Stimulated activated CD4-positive, alpha-beta T cell treated with anti-CD3 and anti-CD28 coated beads, Interleukin-4, amount 100 ng/mL, for 48 hours (primary cell): ENCODE measurements at places on chromosomes 13 and 19.

- DNase-seq, result no peak
Measured at GRCh38 chr13:88979465-88980175, 1308.4 kb downstream of the SLITRK5 start.

DNA sequence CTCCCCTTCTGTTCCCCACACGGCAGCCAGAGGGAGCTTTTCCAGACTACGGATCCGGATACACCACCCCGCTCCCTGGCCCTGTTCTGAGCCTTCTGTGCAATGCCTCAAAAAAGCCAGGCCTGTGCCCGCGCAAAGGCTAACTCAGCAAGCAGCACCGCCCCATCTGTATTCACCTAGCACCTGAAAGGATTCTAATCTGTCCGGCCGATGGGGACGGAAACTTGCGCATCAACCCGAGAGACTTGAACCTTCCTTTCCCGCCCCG lies 589 bp downstream of the ZBTB45 start:
- peak; percentile 31 for DNase-seq

GRCh38 chr19:53037101-53038097 lies 7.1 kb upstream of the ERVV-2 start:
- no peak for DNase-seq

DNA sequence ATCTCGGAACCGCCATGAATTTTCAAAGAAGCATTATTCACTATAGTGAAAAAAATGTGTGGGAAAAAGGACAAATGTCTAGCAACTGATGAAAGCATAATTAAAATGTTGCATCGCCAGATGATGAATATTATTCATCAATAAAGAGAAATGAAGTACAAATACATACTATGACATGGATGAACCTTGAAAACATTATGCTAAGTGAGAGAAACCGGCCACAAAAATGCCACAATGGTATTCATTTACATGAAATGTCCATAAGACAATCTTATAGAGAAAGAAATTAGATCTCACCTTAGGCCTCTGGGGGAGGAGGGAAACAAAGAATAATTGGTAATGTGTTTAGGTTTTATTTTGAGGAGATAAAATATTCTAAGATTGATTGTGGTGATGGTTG lies 645.0 kb downstream of the EFNB2 start:
- no peak for DNase-seq

DNA sequence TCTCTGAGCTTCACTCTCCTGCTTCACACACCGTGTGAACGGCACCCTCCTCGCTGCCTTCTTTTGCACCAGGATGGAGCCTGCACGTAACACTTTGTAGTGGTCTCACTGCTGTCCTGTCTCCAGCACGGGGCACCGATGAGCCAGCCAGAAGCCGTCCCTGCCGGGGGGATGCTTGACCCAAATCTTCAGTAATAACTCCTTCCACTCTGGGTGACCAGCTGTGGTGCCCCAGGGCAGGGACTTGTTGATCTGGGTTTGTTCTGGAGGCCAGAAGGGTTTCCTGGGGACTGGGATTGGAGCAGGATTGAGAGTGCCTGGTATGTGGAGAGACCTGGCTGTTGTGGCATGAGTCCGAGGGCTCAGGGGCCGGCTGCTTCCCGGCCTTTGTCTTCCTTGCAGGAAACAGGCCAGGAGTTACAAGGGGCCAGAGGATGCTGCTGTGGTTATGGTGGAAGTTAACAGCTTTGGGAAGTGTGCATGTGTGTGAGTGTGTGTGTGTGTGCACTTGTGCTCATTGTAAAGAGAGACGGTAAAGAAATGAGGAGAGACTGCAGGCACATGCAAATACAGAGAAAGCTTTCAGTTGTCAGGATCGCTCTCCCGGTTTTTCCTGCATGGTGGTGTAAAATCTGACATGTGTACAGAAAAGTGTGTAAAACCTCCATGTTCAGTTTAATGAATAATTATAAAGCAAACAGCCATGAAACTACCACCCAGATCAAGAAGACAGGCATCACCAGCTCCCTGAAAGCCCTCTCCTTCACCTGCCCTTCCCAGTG lies 18.9 kb downstream of the PAK4 start:
- no peak for DNase-seq

- DNase-seq, result peak; percentile 51
Measured at GRCh38 chr19:9847087-9847671, 12.1 kb downstream of the PIN1 start.

GRCh38 chr13:50711131-50711815 lies 132.2 kb downstream of the DLEU7 start:
- no peak for DNase-seq

DNA sequence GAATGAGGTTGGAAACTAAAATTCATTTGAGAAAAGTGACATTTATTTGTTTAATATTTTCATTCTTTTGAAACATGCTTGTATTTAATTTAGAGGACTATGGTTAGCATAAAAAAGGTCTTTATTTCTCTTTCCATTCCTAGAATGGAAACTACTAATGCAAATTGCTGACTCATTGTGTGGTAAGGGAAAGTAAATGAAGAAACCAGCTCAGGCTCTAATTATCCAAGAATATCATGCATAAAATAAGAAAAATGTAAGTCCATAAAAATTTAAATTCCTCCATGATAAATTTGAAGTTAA lies 777.0 kb upstream of the SLITRK1 start:
- no peak for DNase-seq

- no peak for DNase-seq
Measured at GRCh38 chr13:40275155-40275554, 391.3 kb downstream of the FOXO1 start.

GRCh38 chr13:47603365-47603764 lies 397.7 kb downstream of the SUCLA2 start:
- DNase-seq, result no peak

GRCh38 chr13:100517135-100517534 lies 71.5 kb downstream of the GGACT start:
- DNase-seq, result no peak

GRCh38 chr13:33138441-33138840 lies 122.2 kb downstream of the KL start:
- no peak for DNase-seq

DNA sequence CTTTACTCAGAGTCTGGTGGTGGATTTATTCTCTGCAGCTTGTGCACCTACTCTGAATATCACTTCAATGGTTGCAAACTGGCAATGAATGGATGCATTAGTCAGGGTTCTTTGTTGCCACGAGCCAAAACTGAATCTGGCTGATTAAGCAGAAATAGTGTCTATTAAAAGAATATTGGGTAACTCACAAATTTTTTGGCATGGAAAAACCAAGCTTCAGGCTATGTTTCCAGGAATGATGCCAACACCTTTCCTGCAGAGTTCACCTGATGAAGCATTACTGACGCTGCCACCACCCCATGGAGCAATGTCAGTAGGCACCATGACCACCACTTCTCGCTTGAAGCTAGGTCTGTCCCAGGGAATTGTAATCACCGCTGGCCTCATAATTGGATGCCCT lies 597.8 kb upstream of the SLC10A2 start:
- no peak for DNase-seq

DNA sequence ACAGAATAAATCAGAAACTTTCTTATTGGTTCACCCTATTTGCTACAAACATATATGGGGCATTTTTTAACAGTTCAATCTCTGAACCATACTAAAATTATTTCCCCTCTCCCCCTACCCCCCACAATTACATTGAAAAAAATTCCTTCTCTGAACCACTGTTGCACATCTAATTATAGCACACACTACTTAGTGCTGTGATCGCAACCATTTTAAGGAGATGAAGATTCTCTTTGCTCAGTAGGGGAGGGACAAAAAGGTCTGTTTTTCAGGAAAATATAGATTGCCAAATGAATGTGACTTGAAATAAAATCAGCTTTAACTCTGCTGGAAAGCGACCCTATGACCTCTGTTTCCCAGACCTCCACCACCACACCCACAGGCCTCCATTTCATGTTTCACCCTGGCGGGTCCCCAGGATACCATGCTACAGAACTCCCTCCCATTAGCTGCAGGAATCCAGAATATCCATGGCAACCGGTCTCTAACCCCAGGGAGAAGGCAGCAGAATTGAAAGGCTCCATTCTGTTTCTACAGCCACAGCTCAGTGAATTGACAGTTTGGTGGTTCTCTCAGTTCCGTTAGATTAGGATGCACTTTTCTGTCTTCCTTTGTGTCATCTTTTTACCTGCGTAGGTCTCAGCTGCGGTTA lies 286.3 kb downstream of the TBC1D4 start:
- DNase-seq, result no peak

GRCh38 chr13:50892210-50892944 lies 17.2 kb upstream of the RNASEH2B start:
- DNase-seq, result no peak
